MCF 10A (cell line): ENCODE measurements at places on chromosomes 6 and 20. TPM values are rescaled to one million over a fixed set of nuclear protein-coding genes. Genes with fewer than 3 reads are reported as not detected.

TRIM10 gene
- not detected in 2 replicates for total RNA-seq

DNA sequence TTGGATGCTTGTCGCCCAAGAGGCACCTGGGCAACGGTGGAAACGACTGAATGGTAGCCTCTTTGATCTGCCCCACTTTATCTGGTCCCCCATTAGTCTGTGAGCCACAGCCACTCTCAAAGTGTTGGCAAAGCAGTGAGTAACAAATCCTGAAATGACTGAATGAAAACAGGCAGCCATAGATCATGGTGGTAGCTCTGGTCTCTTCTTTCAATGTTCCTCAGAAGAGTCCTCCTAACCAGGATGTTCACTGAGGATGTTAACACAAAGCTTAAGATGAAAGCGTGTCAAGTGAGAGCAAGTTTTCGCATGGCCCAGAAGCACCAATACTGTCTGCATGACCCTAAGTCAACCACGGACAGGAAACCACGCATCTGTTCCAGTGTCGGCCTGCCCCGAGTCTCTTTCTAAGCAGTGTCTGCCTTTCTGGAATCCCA lies 107.3 kb downstream of the IRF4 start:
- no peak for DNase-seq

DNA sequence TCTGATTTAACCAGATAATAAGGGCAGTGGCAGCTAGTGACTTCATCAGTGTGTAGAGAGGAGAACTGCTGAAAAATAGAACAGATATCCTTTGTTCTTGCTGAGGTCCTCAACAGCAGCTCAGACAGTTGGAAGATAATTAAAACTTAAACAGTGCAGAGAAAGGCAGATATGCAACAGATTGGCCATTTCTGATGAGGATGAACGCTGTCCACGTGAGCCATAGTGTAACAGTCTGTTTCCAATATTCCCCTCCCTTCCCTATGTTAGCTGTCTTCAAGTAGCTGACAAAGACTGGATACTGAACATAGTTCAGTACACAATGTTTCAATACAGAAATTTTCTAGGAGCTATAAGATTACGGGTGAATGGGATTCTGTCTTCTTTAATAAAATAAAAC lies 291.4 kb downstream of the BTBD9 start:
- no peak for DNase-seq

DCDC2 gene
- total RNA-seq: 0.52 TPM in 1 of 2 replicates, not detected in the other

- peak; percentile 93 for DNase-seq
These were observed 113.1 kb downstream of the ADAT2 start for GRCh38 chr6:143337201-143337949.

OPRM1 gene
- total RNA-seq: not detected in 2 replicates
